NCI-H2029 treated with DMSO at 0.1 percent for 48 hours (cell line): ENCODE measurements at places on chromosomes 1 and 21.

- no peak for DNase-seq
Observed at GRCh38 chr21:8993284-8993942, 1528.0 kb upstream of the TPTE start.

DNA sequence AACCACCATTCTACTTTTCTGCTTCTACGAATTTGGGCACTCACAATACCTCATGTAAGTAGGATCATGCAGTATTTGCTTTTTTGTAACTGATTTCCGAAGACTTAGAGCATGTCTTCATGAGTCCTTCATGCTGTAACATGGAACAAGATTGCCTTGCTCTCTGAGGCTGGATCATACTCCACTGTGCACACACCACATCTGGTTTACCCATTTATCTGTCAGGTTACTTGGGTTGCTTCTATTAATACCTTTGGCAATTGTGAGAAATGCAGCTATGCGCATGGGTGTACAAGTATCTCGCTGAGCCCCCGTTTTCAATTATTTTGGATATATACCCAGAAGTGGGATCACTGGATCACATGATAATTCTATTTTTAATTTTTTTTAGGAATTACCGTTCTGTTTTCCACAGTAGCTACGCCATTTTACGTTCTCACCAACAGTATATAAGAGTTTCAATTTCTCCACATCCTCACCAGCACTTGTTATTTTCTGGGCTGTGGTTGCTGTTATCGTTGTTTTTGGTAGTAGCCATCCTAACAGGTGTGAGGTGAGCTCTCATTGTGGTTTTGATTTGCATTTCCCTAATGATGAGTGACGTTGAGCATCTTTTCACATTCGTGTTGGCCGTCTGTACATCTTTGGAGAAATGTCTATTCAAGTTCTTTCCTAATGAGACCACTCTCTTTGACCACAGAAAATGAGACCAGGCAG lies 10.7 kb upstream of the SLC2A5 start:
- no peak for DNase-seq

GRCh38 chr1:113978863-113979702 lies at the start of gene OLFML3:
TSS of gene OLFML3 (plus strand) at chr1:113979474. CDS start at chr1:113979517, 43 bp downstream.
- peak; percentile 57 for DNase-seq

DNA sequence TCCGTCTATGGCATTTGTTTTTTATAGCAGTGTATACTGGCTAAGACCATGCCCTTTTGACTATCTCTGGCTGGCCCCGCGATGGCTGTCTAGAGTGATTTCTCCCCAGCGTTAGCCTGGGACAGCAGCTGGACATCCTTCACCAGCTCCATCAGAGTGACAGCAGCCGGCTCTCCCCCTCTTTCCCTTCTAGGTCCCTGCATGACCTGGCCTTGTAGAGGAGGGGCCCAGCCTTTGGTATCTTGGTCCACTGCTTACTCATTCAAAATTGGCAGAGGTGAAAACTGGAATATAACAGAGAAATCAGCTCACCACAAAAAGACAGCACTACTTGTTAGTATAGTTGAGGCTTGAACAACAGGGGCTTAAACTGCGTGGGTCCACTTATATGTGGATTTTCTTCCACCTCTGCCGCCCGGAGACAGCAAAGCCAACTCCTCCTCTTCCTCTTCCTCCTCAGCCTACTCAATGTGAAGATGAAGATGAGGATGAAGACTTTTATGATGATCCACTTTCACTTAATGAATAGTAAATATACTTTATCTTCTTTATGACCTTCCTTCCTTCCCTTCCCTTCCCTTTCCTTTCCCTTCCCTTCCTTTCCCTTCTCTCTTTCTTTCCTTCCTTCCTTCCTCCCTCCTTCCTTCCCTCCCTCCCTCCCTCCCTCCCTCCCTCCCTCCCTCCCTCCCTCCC lies 29.4 kb upstream of the B3GALNT2 start:
- no peak for DNase-seq

DNA sequence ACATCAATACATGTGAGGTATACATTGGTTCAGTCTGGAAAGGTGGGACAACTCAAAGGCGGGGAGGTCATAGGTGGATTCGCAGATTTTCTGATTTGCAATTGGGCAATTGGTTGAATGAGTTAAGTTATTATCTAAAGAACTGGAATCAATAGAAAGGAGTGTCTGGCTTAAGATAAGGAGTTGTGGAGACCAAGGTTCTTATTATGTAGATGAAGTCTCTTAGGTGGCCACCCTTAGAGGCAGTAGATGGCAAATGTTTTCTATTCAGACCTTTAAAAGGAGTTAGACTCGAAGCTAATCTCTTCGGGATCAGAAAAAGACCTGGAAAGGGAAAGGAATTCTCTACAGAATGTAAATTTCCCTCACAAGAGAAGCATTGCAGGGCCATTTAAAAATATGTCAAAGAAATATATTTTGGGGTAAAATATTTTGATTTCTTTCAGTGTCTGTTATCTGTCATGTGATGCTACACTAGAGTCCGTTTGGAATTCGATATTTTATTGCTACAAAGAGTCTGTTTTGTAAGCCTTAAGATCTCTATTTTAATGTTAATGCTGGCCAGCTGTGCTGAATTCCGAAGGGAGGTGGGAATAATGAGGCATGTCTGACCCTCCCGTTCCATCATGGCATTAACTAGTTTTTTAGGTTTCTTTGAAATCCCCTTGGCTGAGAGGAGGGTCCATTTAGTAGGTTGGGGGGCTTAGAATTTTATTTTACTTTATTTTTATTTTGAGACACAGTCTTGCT lies 265.1 kb downstream of the PTPRU start:
- DNase-seq = no peak

DNA sequence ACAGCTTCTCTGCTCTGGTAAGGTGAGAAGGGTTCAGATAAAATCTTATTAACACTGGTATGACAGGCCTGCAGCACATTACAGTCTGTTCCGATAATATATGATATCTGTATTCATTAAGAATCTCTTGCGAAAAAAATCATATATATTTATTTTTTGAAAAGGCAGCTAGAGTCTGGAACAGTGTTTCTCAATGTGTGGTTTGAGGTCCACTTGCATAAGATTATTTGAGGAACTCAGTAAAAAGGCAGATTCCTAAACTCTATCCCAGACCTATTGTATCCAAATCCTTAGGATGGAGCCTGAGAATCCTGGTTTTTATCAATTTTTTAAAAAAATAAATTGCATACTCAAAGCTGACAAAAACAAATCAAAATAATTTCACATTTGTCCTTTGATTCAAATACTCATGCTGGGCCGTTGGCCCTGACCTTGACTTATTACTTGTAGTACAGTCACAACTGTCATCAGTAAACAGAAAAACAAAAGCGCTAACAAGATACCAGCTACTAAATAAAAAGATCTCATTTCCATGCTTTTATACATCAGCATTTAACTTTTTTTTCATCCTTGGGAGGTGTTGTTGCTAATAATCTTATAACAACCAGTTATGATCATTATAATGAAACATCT lies 60.6 kb downstream of the RGS2 start:
- no peak for DNase-seq

GRCh38 chr1:153945131-153945794 lies 1.3 kb downstream of the DENND4B start:
- DNase-seq = no peak

GRCh38 chr21:33199516-33200217 lies 30.1 kb upstream of the IFNAR2 start:
- peak; percentile 91 for DNase-seq

DNA sequence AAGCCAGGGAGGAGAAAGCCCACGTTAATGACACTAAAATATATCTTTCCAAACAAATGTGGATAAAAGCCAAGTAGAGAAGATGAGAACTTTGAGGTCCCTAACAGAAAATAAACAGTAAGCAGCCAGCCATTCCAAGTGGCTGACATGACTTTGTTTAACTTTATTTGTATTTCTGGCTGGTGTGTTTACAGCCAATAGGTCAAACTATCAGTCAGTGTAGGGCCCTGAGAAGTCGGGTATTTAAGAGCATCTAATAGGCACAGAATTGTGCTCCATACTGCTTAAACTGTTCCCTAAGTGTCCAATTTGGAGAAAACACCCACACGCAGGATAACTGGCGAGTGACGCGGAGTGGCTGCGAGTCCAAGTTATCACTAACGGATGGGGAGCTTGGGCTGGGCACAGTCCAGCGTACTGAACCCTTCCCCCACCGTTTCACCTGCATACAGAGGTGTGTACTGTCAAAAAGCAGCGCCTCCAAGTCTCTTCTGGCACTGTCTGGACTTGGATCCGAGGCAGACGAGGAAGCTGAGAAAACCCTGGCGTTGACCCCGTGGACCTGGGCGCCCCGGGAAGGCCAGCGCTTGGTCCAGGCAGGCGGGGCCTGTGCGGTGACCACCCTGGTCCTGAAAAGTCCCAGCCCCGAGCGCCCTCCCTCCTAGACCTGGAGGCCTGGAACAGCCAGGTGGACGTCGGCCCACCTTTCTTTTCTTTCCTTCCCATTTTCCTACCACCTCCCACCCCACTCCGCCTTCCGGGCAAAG lies 662 bp upstream of the LGALS8 start:
- peak; percentile 41 for DNase-seq

DNA sequence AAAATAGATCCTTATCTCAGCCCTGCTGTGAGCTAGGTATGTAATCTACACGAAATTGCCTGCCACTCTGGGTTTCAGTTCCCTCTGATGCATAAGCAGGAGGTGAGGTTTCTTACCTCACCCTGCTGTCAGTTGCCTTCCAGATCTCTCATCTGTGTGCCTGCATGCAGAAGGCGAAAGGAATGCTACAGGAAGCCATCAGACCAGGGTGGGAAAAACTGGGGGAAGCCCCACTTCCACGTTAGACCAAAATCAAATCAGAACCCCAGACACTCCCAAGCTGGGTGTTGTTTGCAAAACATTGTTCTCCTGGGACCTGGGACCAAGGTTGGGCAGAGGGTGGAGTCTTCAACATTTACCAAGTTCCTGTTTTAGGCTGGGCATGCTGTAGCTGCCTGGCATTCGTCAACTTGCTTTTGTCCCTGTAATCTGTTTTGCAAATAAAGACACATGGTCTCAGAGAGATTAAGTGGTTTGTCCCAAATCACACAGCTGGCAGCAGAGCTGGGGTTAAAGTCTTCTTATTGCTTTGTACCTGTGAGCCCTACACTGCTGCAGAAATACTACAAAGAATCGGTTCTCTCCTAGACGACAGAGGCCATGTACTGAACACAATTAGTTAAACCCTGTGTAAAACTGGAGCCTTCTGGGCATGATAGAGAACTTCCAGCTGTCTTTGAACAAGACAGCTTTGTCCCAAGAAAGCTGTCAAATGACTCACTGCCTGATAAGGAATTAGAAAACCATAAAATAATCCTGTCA lies 389.7 kb upstream of the RUNX1 start:
- no peak for DNase-seq

GRCh38 chr21:44892095-44892494 lies 18.6 kb upstream of the PTTG1IP start:
- no peak for DNase-seq

GRCh38 chr1:229597877-229598276 lies 28.0 kb downstream of the TAF5L start:
- no peak for DNase-seq

- no peak for DNase-seq
Observed at GRCh38 chr1:55043726-55044125, 4.4 kb downstream of the PCSK9 start.
